ENCODE measurements at places on chromosomes 5 and 9. TPM values are rescaled to one million over a fixed set of nuclear protein-coding genes. Genes with fewer than 3 reads are reported as not detected.

The RNF183 gene
- total RNA-seq, result not detected

DNA sequence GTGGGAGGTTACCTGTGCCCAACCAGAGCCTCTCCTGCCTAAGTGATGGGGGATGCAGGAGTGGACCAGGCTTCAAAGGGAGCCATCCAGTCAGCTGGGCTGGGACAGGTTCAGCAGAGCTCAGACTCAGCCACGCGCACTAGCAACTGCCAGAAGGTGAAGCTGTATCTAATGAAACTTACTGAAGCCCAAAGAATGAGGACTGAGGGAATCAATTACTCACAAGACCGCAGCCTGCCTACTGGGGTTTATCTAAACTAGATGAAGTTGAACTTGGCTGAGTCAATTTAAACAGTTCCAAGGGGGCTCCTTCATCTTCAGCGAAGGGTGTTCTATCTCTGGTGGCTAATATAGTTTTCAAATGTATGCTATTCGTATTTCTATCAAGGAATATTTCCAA, 11.4 kb downstream of the HAND1 start:
- H3K4me1 ChIP-seq, result no peaks in the 10 kb centered on the region
- DNase-seq, result no peak
- no peaks in the 10 kb centered on the region for H3K36me3 ChIP-seq
- H3K27ac ChIP-seq, result no peak overlapping the region
- H3K27me3 ChIP-seq, result peaks cover 17% of the 10 kb centered on the region
- no peak overlapping the region for H3K4me3 ChIP-seq

GRCh38 chr9:127384901-127385300, 12.1 kb upstream of the SLC2A8 start:
- H3K4me1 ChIP-seq, result peaks cover 19% of the 10 kb centered on the region
- H3K27me3 ChIP-seq, result peaks cover 51% of the 10 kb centered on the region
- no peak for DNase-seq
- H3K36me3 ChIP-seq, result no peaks in the 10 kb centered on the region
- H3K27ac ChIP-seq, result no peak overlapping the region

The SEMA6A gene
- not detected for total RNA-seq

The TNFSF15 gene
- total RNA-seq, result 0.15 TPM

DNA sequence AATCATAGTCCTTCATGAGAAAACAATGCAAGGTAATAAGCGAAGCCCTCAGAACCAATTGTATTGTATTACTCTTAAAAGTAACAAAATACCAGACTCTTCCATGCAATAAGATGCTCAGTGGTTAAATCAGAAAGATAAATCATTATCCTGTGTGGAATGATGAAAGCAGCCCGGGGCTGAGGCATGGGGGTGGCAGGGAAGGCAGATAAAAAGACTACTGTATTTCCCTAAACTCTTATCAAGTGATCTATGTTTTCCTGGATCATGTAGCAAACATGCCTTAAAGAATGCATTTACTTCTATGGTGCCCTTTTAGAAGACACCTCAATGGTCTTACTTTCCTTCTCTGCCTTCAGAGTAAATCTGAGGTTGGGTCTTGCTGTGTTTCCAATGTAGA, 105.6 kb upstream of the DAPK1 start:
- H3K27me3 ChIP-seq, result no peaks in the 10 kb centered on the region
- no peaks in the 10 kb centered on the region for H3K36me3 ChIP-seq
- no peak overlapping the region for H3K4me3 ChIP-seq
- H3K4me1 ChIP-seq, result no peaks in the 10 kb centered on the region
- H3K27ac ChIP-seq, result no peak overlapping the region

The BAAT gene
- total RNA-seq, result not detected

- no peak for DNase-seq
- H3K4me1 ChIP-seq, result no peaks in the 10 kb centered on the region
Observed at GRCh38 chr9:135455401-135456030, 24.1 kb upstream of the PPP1R26 start.

GRCh38 chr5:7851240-7851592, 283 bp upstream of the CFAP90 start:
- H3K27me3 ChIP-seq, result peaks cover 8% of the 10 kb centered on the region
- no peak for DNase-seq
- H3K27ac ChIP-seq, result no peak overlapping the region
- no peaks in the 10 kb centered on the region for H3K36me3 ChIP-seq

The CERCAM gene
- 2.6 TPM for total RNA-seq

The PCDHB2 gene
- total RNA-seq, result not detected

The EQTN gene
- not detected for total RNA-seq

DNA sequence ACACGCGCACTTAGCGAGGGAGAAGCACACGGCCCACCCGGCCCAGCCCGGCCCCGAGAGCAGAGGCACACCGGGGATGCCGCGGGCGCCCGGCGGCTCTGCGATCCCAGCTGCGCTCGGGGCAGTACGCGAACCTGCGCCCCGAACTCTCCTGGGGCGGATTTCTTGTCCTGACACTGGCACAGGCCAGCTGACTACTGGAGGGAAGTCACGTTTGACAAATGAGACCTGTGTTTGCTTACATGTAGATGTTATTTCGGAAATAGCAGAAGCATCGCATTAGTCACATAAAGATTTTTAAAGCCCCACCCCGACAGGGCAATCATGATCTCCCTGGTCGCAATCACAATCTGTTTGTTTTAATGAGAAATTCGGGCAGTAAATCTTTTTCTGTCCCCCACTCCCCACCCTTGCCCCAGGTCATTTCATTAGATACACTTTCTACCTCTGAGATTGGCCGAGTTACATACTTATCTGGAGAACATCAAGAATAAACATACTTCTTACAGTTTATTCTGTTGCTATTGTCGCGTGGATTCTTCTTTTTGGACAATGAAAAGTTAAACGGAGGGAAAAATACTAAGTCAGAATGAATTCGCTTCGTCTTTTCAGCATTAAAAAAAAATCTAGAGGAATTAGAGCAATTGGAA, 518.9 kb downstream of the CTNND2 start:
- H3K27me3 ChIP-seq, result no peaks in the 10 kb centered on the region
- H3K36me3 ChIP-seq, result no peaks in the 10 kb centered on the region
- no peaks in the 10 kb centered on the region for H3K4me1 ChIP-seq
- DNase-seq, result no peak

DNA sequence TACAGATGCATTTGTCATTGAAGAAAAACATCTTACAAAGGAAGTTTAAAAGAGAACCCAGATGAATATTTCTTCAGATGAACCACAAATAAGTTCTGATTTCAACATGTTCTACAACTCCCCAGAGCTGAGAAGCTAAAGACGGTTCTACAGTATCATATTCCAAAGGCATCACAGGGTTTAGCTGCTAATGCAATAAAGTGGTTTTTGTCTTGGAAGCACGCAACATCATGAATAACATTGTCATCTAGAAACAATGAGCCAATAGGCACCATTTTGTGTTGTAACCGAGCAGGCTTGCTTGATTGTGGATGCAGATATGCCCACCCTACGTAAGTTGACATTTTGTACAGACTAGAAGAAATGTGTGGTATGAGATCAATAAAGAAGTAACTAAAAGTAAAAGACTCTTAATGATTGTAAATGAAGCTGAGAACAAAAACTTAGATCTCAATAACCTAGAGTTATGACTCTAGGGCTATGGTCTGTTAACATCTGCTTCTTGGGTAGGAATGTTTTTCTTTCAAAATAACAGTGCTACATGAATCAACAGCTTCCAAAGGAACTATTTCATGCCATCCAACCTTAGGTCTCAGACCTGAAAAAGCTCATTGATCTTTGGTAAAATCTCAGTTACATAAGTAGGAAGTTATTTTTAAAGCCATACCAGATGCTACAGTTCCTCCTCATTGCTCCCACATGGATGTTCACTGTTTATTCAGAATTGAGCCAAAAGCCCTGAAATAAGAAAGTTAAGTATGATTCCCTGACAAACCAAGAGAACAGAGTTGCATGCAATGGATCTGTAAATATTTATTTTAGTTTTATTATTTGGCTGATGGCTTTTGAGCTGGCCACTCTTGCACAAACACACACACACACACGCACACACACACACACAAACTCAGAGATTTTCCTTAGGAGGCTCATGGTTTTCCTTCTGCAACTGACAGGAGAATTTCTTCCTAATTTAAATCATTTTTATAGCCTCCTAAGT, 118.7 kb upstream of the SLCO6A1 start:
- H3K27me3 ChIP-seq, result no peaks in the 10 kb centered on the region
- H3K36me3 ChIP-seq, result no peaks in the 10 kb centered on the region
- no peak for DNase-seq
- H3K27ac ChIP-seq, result no peak overlapping the region
- H3K4me3 ChIP-seq, result no peak overlapping the region

The SLC25A2 gene
- 0.31 TPM for total RNA-seq

GRCh38 chr9:119370816-119371215, 1.6 kb upstream of the BRINP1 start:
- H3K27me3 ChIP-seq, result no peaks in the 10 kb centered on the region
- no peak overlapping the region for H3K4me3 ChIP-seq
- no peaks in the 10 kb centered on the region for H3K36me3 ChIP-seq
- DNase-seq, result no peak
- no peak overlapping the region for H3K27ac ChIP-seq
- H3K4me1 ChIP-seq, result no peaks in the 10 kb centered on the region

The PPP3R2 gene
- not detected for total RNA-seq

- no peaks in the 10 kb centered on the region for H3K4me1 ChIP-seq
- no peaks in the 10 kb centered on the region for H3K36me3 ChIP-seq
- no peak overlapping the region for H3K4me3 ChIP-seq
- H3K27me3 ChIP-seq, result no peaks in the 10 kb centered on the region
Observed at GRCh38 chr5:68087866-68088265, 127.7 kb upstream of the PIK3R1 start.

GRCh38 chr9:123251741-123252140, 16.6 kb downstream of the STRBP start:
- H3K27me3 ChIP-seq, result no peaks in the 10 kb centered on the region
- no peak overlapping the region for H3K27ac ChIP-seq
- H3K36me3 ChIP-seq, result no peaks in the 10 kb centered on the region

The FCN2 gene
- not detected for total RNA-seq

GRCh38 chr9:77939149-77939668, 92.4 kb downstream of the GNAQ start:
- H3K4me1 ChIP-seq, result peaks cover 9% of the 10 kb centered on the region
- no peak overlapping the region for H3K27ac ChIP-seq
- H3K36me3 ChIP-seq, result no peaks in the 10 kb centered on the region
- no peaks in the 10 kb centered on the region for H3K27me3 ChIP-seq

GRCh38 chr9:110217656-110218099, 9.7 kb upstream of the C9orf152 start:
- no peak for DNase-seq
- no peak overlapping the region for H3K4me3 ChIP-seq
- H3K27me3 ChIP-seq, result no peaks in the 10 kb centered on the region

The PCDHGB7 gene
- total RNA-seq, result not detected

The ZNF367 gene
- 51.9 TPM for total RNA-seq

DNA sequence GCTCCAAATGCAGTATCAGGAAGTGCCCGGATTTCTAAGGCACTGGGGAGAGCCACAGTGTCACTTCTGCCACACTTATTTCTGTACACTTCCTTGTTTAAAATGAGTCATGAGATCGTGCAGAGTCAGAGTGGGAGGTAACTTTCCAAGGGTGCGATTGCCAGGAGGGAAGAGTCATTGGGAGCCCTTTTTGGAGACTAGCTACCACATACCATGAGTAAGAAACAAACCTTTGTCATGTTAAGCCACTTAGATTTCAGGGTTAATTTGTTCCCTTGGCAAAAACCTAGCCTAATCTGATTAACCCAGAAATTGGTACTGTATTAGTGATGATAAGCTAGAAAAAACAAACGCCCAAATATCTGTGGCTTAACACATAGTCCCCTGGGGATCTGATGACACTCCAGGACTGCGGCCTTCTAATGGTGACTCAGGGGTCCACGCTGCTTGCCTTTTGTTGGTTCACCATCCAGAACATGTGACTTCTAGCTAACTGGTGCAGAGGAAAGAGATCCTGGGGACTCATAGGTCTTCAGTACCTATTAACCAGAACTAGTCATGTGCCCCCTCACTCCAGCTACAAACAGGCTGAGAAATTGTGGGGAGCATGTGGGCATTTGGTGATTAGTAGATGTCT, 48.6 kb upstream of the TLE1 start:
- H3K27me3 ChIP-seq, result no peaks in the 10 kb centered on the region
- DNase-seq, result no peak
- no peaks in the 10 kb centered on the region for H3K4me1 ChIP-seq
- no peak overlapping the region for H3K27ac ChIP-seq

DNA sequence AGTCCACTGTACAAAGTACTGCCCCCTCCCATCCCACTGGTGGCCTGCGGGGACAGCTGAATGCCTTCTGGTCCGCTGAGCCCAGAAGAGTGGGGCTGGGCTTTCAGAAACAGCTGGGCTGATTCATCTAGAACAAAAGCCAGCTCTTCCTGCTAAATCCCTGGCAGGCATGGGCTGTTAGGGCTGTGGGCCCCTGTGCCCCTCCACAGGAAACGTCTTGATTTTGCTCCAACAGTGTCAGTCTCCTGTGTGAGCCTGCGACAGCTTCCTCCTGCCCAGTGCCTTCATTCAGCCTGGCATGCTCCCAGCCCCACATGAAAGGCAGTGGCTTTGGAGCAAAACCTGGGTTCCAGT, 6.9 kb upstream of the GSN start:
- no peaks in the 10 kb centered on the region for H3K36me3 ChIP-seq
- no peak overlapping the region for H3K27ac ChIP-seq
- H3K27me3 ChIP-seq, result no peaks in the 10 kb centered on the region
- no peaks in the 10 kb centered on the region for H3K4me1 ChIP-seq
- no peak overlapping the region for H3K4me3 ChIP-seq

DNA sequence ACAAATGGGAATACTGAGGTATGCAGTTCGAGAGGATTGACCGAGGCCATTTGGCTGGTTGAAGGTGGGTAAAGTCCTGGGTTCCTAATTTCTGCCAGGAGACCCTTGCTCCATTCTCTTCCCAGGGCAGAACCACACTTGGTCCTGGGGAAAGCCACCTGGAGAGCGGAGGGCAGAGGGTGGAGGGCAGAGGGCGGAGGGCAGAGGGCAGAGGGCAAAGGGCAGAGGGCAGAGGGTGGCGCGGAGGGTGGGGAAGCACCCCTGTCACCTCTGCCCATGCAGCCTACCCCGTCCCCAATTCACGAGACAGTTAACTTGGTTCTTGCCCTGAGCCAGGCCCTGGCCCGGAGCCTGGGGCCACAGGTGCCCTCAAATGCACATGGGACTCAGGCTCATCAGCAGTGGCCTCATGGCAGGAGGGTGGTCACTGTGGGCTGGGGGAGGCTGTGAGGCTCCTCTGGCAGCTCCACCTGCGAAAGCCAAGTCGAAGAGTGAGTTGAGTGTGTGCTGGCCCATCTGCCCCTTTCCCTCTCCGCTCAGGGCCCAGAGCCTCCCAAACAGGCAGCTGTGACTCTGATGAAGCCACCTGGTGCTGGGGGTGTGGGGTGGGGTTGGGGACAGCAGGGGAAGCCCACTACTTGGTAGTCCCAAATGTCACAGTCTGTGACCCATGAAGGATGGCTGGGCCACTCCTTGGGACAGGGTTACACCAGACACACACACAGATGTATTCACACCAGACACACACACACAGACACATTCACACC, 28.0 kb upstream of the FCN1 start:
- no peaks in the 10 kb centered on the region for H3K36me3 ChIP-seq
- no peak for DNase-seq
- H3K27me3 ChIP-seq, result no peaks in the 10 kb centered on the region
- H3K4me3 ChIP-seq, result no peak overlapping the region
- no peak overlapping the region for H3K27ac ChIP-seq

The MYORG gene
- total RNA-seq, result 2.3 TPM

Measured in CD8-positive, alpha-beta memory T cell (primary cell).